Fibroblast of skin of left quadriceps (primary cell): ENCODE measurements at places on chromosomes 2 and 18.

GRCh38 chr2:231181860-231182512, 16.4 kb upstream of the ARMC9 start:
- no peak for DNase-seq

DNA sequence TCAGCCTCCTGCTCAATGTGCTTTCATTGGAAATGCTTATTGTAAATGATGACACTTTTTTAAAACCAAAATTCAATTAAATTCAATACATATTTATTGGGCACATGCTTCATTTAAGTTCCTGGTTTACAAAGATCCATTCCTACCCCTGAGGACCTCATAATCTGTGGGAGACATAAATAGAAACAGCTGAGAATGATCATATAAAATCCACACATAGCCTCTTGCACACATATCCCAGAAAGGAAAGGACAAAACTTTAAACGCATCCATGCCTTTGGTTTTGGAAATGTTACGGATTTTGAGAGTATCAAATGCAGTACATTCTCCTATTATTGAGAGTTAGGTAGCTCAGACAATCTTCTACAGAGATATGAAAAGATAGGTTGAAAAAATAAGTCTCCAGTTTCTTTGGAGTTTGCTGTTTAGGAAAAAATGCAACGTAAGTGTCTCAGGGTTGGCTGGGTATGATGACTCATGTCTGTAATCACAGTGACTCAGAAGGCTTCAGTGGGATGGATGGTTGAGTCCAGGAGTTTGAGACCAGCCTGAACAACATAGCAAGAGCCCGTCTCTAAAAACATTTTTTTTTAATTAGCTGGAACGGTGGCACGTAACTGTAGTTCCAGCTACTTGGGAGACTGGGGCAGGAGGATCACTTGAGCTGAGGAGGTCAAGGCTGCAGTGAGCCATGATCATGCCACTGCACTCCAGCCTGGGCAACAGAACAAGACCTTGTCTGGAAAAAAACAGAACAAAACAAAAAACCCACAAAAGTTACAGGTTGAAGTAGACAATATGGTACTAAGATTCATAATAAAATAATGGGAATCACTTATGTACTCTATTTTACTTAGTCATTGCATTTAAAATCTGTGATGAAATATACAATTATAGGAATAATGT, 3.9 kb upstream of the PRELID3A start:
- DNase-seq, result peak; percentile 76

GRCh38 chr2:118669654-118670053, 177.8 kb downstream of the EN1 start:
- peak; percentile 69 for DNase-seq

GRCh38 chr2:239223310-239224198, 177.3 kb downstream of the HDAC4 start:
- peak; percentile 71 for DNase-seq

- no peak for DNase-seq
These were observed 47.0 kb downstream of the PARD6G start for GRCh38 chr18:80200171-80200931.

DNA sequence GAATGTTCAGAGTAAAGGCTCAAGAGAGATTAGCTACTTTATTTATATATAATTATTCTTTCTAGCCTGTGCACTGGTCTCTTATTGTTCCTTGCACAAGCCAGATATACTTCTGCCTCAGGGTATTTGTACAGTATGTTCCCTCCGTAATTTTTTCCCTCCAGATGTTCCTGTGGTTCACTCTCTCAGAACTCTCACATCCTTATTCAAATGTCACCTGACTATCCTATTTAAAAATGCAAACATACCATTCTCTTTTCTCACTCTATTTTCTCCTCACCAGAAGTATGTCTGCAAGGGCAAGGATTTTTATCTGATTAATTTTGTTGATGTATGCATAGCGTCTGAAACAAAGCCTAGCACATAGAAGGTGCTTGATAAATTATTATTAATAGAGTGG, 64.0 kb upstream of the CERS6 start:
- no peak for DNase-seq

GRCh38 chr2:177771191-177771590, 301.4 kb downstream of the PDE11A start:
- DNase-seq, result no peak

- no peak for DNase-seq
These were observed 39.6 kb upstream of the APOB start for GRCh38 chr2:21083482-21083881.

DNA sequence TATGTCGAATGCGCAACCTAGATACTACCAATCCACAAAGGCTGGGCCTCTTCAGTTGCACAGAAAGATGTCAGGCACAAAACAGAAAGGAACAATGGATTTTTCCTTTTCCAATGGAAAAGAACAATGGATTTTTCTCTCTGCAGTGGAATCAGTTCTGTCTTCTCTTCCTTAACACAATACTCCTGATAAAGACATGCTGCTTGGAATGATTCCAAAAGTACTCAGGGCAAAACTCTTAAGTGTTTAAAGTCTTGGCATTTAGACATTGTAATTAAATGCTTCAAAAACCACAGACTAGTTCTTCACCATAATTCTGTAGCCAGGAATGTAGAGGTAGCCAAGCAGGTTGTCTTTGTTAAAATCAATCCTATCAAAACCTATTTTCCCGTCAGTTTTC, 46.7 kb upstream of the FLACC1 start:
- peak; percentile 45 for DNase-seq
